ENCODE measurements at places on chromosomes 5 and 9.

DNA sequence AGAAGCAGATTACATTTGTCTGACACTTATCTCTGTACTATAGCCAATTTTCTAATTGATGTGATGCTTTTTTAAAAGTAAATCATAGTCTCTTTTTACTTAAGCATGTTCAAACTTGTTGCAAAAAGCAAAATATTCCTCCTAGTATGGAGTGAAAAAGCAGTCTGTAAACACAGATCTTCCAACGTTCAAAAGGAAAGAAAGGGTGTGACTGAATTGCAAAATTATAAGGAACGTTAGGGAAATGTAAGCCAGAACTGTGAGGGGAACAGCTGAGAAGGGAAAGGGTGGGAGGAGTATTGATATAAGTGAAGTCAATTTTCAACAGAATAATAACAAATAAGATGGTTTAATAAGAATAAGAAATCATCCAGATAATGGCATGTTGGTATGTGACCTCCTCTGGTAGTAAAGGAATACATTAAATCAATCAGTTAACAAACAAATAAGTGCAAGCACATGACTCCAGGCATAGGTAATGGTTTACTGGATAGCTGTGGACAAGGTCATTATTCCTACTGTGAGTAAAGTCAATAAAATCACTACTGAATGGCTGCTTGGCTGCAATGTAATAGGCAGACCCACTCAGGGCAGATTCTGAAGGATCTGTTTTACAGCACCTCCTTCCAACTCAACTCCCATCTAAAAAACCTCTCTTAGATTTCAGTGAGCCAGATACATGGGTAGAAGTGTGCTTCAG, 239.1 kb upstream of the NMUR2 start:
- no peak for DNase-seq

- no peak for DNase-seq
These were observed 46.2 kb upstream of the ANKRD55 start for GRCh38 chr5:56279291-56279690.

DNA sequence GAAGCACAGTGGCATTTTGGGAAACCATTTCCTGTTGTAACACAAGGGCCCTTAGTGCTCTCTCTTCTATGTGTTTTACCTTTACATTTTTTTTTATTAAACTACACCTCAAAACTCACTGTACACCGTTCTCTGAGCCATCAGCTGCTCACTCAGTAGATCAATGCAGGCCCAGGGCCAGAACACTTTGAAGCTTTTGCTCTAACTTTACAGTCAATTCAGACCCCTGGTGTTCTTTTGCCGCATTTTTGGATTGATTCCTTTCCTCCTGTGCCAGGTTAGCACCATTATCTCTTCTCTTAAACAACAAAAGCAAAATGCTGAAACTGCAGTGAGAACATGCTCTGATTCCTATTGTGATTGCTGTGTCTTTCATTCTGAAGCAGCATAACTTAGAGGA, 269.8 kb upstream of the RGMB start:
- no peak for DNase-seq

DNA sequence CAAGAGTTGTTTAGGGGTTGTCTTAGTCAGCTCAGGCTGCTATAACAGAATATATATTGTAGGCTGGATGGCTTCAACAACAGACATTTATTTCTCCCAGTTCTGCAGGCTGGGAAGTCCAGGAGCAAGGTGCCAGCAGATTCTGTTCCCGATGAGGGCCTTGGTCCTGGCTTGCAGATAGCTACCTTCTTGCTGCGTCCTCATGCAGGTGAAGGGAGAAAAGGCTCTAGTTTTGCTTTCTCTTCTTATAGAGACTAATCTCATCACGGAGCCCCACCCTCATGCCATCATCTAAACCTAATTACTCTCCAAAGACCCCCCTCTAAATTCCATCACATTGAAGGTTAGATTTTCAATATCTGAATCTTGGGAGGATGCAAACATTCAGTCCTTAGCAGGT, 246.0 kb upstream of the ANKRD55 start:
- DNase-seq = no peak

DNA sequence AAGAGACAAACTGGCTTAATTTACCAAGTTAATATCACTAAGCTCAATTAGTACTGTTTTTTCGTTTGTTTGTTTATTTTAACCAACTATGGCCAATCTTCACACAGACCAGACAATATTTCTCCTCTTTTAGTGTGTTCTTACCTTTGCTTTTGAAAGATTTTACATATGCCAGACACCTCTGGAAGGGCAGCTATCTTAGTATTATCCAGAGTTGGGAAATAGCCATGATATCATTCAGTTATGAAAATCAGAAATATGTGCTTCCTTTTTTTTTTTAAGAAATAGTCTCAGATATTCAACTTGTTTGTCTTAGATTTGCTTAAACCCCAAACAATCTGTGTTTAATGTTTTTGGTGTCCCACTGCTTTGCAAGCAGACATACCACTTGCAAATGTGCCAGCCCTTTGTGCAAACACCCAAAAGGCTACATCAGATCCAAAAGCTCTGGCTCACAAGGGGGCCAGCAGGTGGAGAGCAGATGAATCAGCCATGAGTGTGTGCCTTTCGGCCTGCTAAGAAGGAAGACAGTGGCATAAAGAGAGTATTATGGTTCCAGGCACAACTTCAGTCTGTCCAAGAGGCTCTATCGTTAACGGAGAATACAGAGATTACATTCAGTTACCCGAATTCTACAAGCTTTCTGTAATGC, 147.6 kb downstream of the EFNA5 start:
- no peak for DNase-seq

DNA sequence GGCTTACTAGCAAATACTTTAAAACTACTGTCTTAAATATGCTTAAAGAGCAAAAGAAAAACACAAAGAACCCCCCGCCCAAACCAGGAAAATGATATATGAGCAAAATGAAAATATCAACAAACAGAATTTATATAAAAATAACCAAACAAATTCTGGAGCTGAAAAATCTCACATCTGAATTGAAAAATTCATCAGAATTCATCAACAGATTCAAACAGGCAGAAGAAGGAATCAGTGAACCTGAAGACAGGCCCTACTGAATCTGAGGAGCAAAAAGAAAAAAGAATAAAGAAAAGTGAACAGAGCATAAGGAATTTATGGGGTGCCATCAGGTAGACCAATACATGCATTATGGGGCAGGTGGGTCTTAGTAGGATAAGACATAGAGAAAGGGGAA, 49.8 kb upstream of the SPTLC1 start:
- no peak for DNase-seq

DNA sequence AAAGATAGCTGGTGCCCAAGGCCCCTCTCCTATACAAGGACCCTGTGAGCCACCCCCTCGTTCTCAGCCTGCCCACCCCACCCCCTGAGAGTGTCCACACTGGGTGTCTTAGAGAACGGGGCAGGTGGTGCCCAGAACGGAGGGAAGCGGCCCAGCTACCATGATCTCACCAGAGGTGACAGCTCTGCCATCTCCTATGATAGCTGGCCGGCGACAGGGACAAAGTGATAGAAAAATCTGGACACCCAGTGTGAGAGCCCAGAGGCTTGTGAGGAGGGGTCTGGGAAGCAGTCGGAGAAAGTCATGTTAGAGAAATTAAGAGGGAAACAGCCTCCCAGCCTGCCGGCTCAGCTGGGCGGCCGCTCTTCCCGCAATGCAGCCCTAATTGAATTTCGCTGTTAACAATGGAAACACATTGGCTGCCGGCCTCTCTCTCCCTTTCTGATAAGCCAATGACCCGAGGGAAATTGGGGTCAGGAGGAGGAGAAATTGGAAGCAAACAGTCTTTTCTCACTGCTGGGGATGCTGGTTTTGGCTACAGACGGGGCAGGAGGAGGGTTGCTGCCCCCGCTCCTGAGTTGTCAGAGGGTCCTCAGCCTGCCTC, 32.3 kb downstream of the HK3 start:
- DNase-seq = no peak

DNA sequence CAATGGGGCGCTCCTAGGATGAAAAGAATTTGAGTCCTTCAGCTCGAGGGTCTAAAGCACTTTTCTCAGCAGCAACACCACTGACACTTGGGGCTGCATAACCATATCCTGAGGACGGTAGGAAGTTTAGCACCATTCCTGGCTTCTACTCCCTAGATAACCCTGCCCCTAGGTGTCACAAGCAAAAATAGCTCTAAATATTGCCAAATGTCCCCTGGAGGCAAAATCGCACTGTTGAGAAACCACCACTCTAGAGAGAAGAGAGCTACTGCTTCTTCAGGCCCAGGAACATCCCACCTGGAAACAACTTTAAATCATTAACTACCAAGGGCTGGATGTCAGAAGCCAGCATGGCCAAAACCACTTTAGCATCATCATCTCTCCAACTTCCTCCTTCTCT, 29.8 kb downstream of the MYO10 start:
- no peak for DNase-seq

Data from GM13976 (cell line).